ENCODE measurements at places on chromosomes 11 and 22. TPM values are rescaled to one million over a fixed set of nuclear protein-coding genes. Genes with fewer than 3 reads are reported as not detected.

DNA sequence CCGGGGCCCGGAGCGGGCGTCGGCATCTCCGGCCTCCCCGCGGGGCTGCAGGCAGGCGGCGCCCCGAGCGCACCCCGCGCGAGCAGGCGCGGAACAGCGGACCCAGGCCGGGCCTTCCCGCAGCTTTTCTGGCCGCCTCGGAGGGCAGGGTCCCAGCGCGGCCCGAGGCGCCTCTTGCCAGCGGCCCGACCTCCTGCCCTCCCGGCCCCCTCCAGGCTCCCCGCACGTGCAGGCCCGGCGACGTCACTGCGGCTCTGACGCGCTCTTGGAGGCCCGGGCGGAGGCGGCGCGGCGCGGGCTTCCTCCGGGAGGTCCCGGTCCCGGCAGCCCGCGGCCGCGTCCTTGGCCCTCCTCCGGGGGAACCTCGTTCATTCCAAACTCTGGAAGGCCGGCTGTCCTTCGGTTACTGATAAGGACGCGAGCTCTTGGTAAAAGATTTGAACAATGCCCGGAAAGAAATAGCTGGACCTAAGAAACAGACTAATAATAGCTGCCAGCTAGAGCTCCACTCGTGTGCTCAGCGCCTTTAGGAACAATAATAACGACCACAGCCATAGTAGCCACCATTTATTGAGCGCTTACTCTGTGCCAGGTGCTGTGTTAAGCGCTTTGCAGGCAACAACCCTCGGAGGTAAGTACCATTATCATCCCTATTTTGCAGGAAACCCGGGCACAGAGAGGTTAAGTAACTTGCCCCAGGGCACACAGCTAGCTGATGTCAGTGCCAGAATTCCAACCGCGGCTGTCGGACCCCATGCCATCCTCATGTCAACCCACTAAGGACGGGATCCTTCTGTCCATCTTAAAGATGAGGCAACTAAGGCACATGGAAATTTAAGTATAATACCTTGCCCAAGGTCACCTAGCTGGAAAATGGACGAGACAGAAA is 39.1 kb upstream of the CREB3L1 start:
- H3K4me3 ChIP-seq = peak overlapping the region; percentile 24
- H3K36me3 ChIP-seq = no peaks in the 10 kb centered on the region
- peak; percentile 70 for DNase-seq
- peak overlapping the region; percentile 89 for H3K27ac ChIP-seq
- no peaks in the 10 kb centered on the region for H3K4me1 ChIP-seq

DNA sequence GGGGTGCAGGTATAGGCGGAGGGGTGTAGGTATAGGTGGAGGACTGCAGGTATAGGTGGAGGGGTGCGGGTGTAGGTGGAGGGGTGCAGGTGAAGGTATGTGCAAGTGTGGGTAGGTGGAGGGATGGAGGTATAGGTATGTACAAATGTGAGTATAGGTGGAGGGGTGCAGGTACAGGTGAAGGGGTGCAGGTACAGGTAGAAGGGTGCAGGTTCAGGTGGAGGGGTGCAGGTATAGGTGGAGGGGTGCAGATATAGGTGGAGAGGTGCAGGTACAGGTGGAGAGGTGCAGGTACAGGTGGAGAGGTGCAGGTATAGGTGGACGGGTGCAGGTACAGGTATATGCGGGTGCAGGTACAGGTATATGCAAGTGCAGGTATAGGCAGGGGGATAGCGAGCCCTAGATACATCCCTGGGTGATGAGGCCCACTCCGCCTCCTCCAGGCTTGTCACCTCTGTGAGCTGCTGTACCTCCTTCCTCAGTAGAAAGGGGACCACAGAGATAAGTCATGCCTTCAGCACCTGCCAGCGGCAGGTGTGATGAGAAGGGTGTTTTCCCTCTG is 17.2 kb downstream of the LINC01488 start:
- H3K4me3 ChIP-seq = no peak overlapping the region
- no peak for DNase-seq
- H3K36me3 ChIP-seq = no peaks in the 10 kb centered on the region
- H3K27me3 ChIP-seq = no peaks in the 10 kb centered on the region

DNA sequence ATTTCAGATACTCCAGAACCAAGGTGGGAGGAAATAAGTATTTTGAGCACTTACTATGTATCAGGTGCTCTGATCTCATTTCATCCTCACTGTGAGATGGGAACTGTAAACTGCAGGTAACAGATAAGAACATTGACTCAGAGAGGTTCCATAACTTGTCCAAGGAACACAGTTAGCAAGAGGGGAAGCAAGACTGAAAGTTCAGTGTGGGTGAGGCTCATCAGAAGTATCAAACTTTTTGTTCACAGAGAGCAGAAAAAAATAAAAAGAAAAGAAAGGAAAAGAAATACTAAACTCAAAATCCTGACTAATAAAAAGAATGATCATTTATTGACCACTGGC is 37.1 kb downstream of the RAB30 start:
- H3K27me3 ChIP-seq = no peaks in the 10 kb centered on the region
- peaks cover 5% of the 10 kb centered on the region for H3K4me1 ChIP-seq
- no peaks in the 10 kb centered on the region for H3K36me3 ChIP-seq

- no peaks in the 10 kb centered on the region for H3K36me3 ChIP-seq
- no peaks in the 10 kb centered on the region for H3K27me3 ChIP-seq
- H3K4me3 ChIP-seq = no peak overlapping the region
- no peaks in the 10 kb centered on the region for H3K4me1 ChIP-seq
- DNase-seq = no peak
- no peak overlapping the region for H3K27ac ChIP-seq
Measured at GRCh38 chr11:116548256-116548655, 224.5 kb downstream of the BUD13 start.

GRCh38 chr11:123517559-123518364 is 87.7 kb downstream of the GRAMD1B start:
- H3K36me3 ChIP-seq = no peaks in the 10 kb centered on the region
- H3K4me3 ChIP-seq = no peak overlapping the region
- DNase-seq = no peak
- no peaks in the 10 kb centered on the region for H3K4me1 ChIP-seq
- H3K27me3 ChIP-seq = no peaks in the 10 kb centered on the region
- H3K27ac ChIP-seq = no peak overlapping the region

- H3K36me3 ChIP-seq = no peaks in the 10 kb centered on the region
- no peaks in the 10 kb centered on the region for H3K4me1 ChIP-seq
- no peak for DNase-seq
- H3K27me3 ChIP-seq = no peaks in the 10 kb centered on the region
Measured at GRCh38 chr11:121365304-121365703, 72.7 kb downstream of the SC5D start.

- peak; percentile 56 for DNase-seq
- H3K27ac ChIP-seq = peak overlapping the region; percentile 71
- no peak overlapping the region for H3K4me3 ChIP-seq
- no peaks in the 10 kb centered on the region for H3K4me1 ChIP-seq
Measured at GRCh38 chr11:79244241-79244772, 196.5 kb downstream of the TENM4 start.

GRCh38 chr11:15918212-15918611 is 438.1 kb downstream of the SOX6 start:
- H3K27me3 ChIP-seq = no peaks in the 10 kb centered on the region
- H3K27ac ChIP-seq = no peak overlapping the region
- no peak for DNase-seq
- no peaks in the 10 kb centered on the region for H3K4me1 ChIP-seq

GRCh38 chr11:75338516-75339208 is 12.8 kb downstream of the ARRB1 start:
- no peak for DNase-seq
- peak overlapping the region; percentile 76 for H3K27ac ChIP-seq
- no peak overlapping the region for H3K4me3 ChIP-seq
- H3K36me3 ChIP-seq = no peaks in the 10 kb centered on the region
- H3K27me3 ChIP-seq = no peaks in the 10 kb centered on the region

- H3K4me3 ChIP-seq = no peak overlapping the region
- no peak for DNase-seq
- H3K36me3 ChIP-seq = peaks cover 3% of the 10 kb centered on the region
- no peak overlapping the region for H3K27ac ChIP-seq
- no peaks in the 10 kb centered on the region for H3K4me1 ChIP-seq
Measured at GRCh38 chr11:15525582-15525981, 410.9 kb downstream of the INSC start.

DNA sequence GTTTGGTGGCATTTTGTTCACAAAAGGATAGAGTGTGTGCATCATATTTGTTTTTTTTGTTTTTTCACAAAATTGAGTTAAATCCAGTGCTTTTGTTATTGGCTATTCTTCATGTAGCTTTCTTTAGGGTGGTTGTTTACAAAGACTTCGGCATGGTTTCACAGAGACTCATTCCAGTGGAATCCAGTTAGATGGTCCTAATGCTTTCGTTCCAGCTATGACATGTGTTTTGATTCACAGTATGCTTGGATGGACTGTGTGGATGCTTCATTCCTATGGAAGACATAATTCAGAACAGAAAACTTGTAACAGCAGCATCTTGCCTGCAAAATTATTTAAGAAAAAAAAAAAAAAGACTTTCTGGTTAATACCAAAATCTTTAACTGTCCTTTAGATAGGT is 97.9 kb downstream of the PDHX start:
- no peaks in the 10 kb centered on the region for H3K27me3 ChIP-seq
- no peaks in the 10 kb centered on the region for H3K36me3 ChIP-seq
- H3K27ac ChIP-seq = peak overlapping the region; percentile 7
- DNase-seq = no peak

DNA sequence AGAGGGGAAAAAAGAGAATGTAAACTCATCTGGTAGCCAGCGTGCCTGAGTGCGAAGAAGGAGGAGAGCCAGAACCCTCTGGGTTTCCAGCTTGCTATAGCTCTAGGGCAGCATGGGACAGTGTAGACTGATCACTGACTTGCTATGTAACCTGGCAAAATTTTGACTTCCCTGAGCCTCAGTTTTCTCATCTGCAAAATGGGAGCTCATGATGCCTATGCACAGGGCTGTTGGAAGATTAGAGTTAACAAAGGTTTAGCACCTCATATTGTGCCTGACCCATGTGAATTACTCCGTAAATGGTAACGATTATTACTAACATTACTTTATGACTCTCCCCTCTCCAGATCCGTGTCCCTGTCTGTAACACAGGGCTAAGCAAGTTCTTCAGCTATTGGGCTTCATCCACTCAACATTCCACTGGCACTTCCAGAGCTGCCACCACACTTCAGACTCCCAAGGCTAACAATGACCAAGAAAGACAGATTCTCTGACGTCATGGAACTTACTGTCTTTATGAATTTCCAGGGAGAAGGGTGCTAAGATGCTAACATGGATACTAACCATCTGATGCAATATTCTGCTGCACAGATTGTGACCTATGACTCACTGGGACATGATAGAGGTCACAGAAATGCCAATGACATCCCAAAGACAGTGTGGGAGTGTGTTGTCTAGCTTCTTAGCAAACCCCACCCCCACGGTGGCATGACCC is 195.2 kb downstream of the TRIM29 start:
- H3K4me3 ChIP-seq = no peak overlapping the region
- H3K36me3 ChIP-seq = no peaks in the 10 kb centered on the region
- H3K4me1 ChIP-seq = no peaks in the 10 kb centered on the region
- no peaks in the 10 kb centered on the region for H3K27me3 ChIP-seq
- no peak overlapping the region for H3K27ac ChIP-seq

GRCh38 chr11:18677560-18677959 is 21.0 kb upstream of the TMEM86A start:
- no peaks in the 10 kb centered on the region for H3K36me3 ChIP-seq
- H3K27me3 ChIP-seq = no peaks in the 10 kb centered on the region
- no peak overlapping the region for H3K27ac ChIP-seq
- no peaks in the 10 kb centered on the region for H3K4me1 ChIP-seq
- no peak overlapping the region for H3K4me3 ChIP-seq

DNA sequence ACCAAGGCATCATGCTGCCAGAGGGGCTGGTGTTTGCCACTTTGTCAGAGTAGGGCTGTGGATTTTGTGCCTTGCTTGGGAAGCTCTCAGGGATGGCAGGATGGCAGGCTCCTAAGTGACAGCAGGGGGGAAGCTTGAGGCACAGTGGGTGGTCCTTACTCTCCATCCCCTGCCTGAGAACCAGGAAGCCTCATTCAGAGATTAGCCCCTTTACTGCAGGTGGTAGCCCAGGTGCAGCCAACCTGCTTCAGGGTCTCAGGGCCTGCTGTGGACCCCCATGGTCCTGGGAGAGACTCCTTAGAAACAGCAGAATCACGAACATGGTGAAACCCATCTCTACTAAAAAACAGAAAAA is 8.9 kb upstream of the ST3GAL4 start:
- H3K27me3 ChIP-seq = no peaks in the 10 kb centered on the region
- H3K4me1 ChIP-seq = no peaks in the 10 kb centered on the region
- DNase-seq = no peak
- peak overlapping the region; percentile 81 for H3K27ac ChIP-seq

DNA sequence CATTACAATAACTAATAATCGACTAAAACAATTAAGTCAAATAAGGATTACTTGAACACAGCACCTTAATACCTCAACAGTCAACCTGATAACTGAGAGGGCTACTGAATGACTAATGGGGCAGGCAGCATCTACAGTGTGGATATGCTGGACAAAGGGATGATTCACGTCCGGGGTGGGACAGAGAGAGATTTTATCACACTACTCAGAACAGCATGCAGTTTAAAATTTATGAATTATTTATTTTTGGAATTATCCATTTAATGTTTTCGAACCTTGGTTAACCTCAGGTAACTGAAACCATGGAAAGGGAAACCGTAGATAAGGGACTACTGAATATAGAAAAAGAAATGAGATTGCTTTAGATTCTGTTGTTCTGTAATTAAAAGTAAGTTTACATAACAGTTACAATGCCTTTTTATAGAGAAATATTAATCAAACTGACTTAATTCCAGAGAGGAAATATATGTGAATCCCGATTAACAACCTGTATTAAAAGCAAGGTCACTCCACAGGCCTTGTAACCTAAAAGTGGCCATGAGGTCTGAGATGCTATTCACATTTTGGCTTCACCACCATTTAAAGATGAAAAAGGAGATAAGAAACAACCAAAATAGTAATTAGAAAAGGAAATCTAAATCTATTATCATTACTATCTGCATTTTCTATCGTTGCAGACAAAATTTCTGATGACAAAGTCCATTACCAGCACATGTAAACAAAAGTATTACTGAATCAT is 119.0 kb upstream of the TP53AIP1 start:
- DNase-seq = no peak
- no peaks in the 10 kb centered on the region for H3K27me3 ChIP-seq
- no peak overlapping the region for H3K4me3 ChIP-seq
- no peak overlapping the region for H3K27ac ChIP-seq
- no peaks in the 10 kb centered on the region for H3K4me1 ChIP-seq
- no peaks in the 10 kb centered on the region for H3K36me3 ChIP-seq

DNA sequence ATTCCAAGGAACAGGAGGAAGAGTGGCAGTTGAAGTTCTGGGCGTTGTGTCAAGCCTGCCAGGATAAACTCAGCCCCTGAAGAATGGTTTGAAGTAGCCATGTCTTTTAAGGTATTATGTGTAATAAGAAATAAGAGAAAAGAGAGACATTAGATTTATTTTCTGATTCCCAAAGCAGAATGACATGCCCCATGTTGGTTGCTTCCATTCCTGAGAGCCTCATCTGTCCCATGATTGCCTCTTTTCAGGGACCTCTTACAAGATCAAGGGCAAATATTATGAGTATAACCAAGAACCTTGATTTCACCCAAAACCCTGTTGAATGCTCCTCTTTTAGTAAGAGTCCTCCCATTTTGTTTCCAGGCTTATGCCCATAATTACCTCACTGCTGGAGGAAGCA is at the start of gene OR8D2:
OR8D2 (minus strand) TSS at position 101 of the 400 bp plus-strand sequence; CDS start at position 101, 0 bp downstream.
- DNase-seq = no peak
- no peak within 1 kb of the TSS for H3K4me3 ChIP-seq
- no peak within 1 kb of the TSS for H3K27ac ChIP-seq
- no peaks in the 10 kb centered on the region for H3K27me3 ChIP-seq

THYN1 gene
- 49.8 TPM for total RNA-seq

F2 gene
- total RNA-seq = not detected

CECR2 gene
- total RNA-seq = under 0.01 TPM

CARD18 gene
- total RNA-seq = not detected

OTOG gene
- under 0.01 TPM for total RNA-seq
